Activated CD8-positive, alpha-beta T cell treated with anti-CD3 and anti-CD28 coated beads for 36 hours (primary cell): ENCODE measurements at places on chromosomes 7 and 10. TPM values are rescaled to one million over a fixed set of nuclear protein-coding genes. Genes with fewer than 3 reads are reported as not detected.
A peak's percentile ranks its signal among the peaks of the same experiment; 100 is the strongest.

The SPDYE6 gene
- not detected for total RNA-seq

The ZNF277 gene
- 25.8 TPM for total RNA-seq

The TSPAN13 gene
- total RNA-seq = 1.0 TPM

The CUZD1 gene
- 1.3 TPM for total RNA-seq

The ANXA8 gene
- not detected for total RNA-seq

DNA sequence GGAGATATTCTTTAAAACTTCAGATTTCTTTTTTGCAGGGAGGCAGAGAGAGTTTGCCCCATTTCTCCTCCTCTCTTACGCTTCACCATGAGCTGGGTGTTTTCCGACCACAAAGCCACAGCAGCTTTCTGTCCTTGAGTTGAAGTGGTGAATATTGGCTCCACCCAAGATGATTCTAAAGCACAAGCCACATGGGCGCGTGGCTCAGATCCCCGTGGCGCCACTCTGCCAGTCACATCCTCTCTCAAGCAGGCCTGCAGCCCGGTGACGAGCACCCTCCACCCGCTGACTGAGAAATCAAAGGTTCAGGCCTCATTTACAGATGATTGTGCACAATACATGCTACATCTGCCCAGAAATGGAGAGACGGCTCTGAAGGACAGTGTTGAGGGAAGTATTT is 27.6 kb upstream of the RNF32 start:
- peak; percentile 93 for DNase-seq

DNA sequence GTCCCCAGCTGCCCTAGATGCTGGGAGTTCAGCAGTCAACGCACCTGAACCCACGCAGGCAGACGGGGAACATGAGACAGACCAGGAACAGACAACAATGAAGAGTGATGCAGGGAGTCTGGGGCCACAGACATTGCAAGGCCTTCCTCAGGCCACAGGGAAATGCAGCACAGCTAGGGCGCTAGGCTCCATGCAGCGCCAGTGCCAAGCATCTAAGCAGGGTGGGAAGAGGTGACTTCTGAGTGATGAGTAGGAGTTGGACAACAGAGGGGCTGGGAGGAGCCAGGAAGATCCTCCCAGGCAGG is 7.7 kb upstream of the RET start:
- DNase-seq = no peak

DNA sequence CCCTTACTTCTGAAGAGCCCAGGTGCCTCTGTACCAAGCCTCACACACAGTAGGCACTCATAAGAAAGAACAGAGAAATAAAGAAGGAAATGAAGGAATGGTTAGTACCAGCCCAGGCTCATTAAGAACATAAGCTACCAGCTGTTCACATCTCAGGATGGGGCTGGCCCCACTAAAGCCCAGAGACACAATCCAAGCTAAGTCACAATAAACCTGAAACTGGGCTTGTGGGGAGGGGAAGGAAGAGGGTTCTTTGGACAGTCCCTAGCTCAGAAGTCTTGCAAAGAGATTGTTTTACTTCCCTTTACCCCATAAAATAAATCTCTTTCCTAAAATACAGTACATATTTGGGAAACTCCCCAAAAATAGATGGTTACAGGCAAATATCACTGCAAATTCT is 24.3 kb downstream of the FBXW4 start:
- no peak for DNase-seq

DNA sequence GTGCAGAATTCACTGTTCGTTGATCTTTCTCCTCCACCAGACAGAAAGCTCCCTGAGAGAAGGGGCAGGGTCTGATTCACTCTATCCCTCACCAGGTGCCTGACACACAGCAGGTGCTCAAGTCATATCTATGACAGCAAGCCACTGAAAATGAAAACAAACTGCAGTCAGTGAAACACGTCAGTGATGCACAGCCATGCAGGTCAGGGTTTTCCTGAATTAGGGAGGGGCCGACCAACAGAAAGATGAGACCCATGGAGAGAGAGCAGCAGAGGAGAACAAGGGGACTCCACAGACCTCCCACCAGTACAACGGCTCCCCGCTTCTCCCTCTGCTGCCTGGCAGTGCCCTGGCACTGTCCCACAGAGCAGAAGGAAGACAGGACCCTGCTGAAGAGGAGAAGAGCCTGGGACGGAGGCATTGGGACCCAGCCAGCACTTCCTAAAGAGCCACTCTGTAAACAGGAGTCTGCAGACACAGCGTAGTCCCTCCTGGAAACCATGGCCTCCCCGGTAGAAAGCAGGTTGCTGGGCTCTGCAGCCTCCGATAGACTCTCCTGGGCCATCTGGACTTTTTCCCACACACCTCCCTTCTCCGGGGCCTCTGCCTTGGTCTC is 50.3 kb downstream of the FAM53B start:
- peak; percentile 37 for DNase-seq

DNA sequence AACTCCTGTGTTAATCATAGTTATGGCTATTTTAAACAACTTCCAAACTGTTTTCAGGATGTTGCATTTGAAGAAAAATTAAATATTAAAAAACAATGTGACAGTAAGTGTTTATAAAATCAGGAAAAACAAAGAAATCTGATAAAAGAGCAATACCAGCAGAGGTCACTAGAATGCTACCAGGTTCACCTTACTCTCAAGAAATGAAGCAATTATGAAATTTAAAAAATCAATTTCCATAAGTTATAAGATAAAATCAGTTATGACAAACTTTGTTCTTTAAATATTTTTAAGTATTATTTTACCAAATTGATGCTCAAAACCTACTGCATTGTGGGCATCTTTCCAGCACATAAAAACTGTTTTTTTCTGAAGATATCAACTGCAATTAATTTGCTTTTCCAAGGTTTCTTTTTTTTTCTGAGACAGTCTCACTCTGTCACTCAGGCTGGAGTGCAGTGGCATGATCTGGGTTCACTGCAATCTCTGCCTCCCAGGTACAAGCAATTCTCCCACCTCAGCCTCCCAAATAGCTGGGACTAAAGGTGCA is 50.7 kb upstream of the RHEB start:
- DNase-seq = no peak

GRCh38 chr7:116724560-116725231 is 52.7 kb downstream of the MET start:
- no peak for DNase-seq

GRCh38 chr7:107982918-107983389 is 20.0 kb downstream of the LAMB1 start:
- no peak for DNase-seq

DNA sequence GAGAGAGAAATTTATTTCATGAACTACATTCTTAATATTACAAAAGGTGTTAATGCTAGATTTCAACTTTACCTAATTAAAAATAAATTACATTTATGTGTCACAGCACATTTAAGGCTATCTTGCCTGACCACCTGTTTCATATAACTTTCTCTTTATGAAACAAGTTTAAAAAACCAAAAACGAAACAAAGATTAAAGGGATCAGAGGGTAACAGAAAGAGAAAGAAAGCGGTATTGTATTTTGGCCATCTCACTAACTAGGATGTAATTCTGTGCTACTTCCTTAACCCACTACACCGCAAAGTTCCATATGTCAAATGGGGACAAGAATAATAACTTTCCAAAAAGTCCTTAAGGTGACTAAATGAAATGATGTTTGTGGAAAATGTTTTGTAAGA is 6.3 kb upstream of the RHOBTB1 start:
- DNase-seq = no peak

DNA sequence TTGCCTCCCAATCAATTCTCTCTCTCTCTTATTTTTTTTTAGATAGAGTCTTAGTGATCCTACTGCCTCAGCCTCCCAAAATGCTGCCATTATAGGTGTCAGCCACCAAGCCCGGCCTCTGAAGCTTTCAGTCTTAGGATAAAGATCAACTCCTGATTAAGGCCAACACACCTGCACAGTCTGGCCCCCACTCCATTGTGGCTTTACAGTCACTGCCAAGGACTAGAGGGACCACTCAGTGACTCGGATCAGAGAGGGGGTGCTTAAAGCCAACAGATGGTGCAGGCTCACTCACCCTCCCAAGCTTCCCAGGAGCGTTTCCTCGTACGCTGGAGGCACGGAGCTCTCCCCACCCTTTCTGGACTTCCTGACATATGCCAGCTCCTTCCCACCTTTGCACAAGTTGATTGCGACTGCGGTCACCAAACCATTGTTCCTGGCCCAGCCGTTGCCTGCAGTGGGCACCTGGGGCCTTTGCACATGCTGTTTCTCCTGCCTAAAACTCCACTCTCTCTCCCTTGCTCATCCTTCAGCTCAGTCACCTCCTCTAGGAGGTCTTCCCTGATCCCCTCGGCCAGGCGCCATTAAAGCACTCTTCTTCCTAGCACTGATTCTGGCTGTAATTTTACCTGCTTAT is 1.7 kb upstream of the CDH23 start:
- no peak for DNase-seq
